ENCODE measurements at places on chromosomes 1 and 21.

GRCh38 chr1:17255336-17255735 is 6.4 kb downstream of the PADI3 start:
- DNase-seq, result no peak

GRCh38 chr1:183070923-183071618 is 47.9 kb downstream of the LAMC1 start:
- no peak for DNase-seq

DNA sequence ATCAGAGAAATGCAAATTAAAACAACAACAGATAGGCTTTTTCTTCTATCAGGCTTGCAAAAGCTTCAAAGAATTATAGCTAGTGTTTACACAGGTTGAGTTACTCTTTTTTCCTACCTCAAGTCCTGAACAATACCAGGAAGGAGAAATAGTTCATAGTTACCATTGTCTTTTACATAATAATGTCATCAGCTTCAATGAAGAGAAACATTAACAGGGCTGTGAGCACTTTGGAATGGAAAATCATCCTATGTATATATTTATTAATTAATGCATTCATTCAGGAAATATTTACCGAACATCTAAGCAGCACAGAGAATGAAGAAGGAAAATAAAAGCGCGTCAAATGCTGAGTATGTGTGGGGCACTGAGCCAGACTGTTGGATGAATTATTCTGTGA is 197.3 kb downstream of the ZBTB18 start:
- no peak for DNase-seq

DNA sequence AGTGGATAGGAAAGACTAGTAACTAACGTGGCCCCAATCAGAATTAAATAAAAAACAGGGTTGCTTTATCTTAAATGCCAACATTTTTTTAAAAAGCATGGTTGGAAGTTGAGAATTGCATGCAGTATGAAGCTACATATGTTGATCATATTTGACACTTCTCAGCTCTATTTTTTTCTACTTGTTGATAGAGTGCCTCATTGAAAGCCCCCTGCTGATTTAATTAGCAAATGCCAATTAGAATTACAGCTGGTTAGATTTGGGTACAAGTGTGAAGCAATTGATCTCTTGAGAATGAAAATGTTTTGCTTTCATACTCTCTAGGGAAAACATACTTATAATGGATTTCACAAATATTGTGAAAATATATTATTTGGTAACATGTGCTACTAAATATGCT is 40.5 kb downstream of the CHD1L start:
- no peak for DNase-seq

DNA sequence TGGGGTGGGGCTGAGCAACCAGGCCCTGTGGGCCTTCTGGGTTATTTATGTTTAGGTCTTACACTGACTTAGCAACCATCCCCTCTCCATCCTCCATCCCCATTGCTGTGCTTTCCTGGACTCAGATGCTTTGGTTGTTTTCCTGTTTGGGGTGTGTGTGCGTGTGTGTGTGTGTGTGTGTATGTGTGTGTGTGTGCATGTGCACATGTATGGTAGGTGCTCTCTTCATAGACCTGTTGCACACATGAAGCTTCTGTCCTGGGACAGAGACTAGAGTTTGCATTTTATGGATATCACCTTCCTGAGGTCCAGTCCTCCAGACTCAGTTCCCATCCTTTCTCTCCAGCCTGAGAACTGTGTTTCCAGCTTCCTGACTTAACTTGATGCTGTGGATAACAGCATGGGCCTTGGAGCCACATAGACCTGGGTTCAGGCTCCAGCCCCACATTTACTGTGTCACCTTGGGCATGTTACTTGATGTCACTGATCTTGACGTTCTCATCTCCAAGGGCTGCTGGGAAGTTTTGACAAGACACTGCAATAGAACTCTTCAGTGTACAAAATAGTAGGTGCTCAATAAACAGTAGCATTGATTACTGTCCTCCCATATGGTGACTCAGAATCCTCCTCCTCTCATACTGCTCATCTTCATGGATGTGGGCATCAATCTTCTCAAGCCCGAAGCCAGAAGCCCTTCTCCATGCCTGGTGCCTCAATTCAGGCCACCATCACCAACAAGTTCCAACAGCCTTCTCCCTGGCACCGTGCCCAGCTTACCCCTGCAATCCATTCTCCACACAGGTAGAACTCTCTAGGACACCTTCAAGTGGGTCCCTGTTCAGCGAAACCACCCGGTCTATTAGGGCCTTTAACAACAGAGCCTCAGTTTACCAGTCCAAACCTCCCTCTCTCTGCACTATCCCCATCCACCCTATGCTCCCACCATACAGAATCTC is 181.8 kb upstream of the EDN2 start:
- no peak for DNase-seq

DNA sequence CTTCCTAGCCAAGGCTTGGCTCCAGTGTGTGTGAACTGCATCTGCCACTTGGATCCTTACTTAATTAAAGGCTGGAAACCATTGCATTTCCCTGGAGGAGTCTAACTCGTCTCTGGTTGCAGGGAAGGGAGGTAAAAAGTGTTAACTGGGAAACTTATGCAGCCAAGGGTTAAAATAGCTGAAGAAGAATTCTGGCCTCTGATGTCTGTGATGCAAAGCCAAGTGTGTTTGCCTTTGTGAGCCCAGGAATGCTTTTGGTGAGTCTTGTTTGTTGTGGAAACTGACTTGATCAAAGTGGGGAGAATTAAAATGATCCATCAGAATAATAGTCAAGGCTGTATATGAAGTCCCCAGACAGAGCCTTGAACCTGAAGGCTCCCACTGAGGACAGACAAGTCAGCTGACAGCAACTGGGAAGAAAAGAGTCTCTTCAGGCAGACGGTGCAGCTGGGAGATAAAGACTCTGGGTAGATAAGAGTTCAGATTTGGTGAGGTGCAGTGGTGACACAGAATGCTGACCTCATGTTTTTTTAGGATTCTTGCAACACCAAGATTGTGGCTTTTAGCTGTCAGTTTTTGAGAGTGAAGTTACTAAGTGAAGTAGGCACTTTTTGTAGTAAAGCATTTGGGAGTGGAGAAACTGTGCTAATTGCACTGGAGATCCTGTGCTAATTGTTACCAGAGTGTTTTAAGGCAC is 59.5 kb upstream of the WLS start:
- no peak for DNase-seq

DNA sequence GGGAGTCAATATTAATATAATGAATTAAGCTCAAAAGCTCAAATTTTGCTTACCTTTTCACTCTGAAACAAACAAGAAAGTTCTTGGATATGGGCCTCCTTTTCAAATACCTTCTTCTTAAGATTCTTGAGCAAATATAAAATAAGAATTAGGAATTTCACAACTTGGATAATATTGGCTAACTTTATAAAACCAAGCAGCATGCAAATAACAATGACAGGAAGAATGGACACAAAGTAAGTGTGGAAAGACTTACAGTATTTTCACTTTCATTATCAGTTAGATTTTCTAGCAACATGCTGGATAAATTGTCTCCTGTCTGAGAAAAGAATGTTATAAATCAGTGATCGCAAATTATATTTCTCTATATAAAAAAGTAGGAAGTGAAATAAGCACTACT is 13.2 kb downstream of the ODF2L start:
- DNase-seq, result no peak

DNA sequence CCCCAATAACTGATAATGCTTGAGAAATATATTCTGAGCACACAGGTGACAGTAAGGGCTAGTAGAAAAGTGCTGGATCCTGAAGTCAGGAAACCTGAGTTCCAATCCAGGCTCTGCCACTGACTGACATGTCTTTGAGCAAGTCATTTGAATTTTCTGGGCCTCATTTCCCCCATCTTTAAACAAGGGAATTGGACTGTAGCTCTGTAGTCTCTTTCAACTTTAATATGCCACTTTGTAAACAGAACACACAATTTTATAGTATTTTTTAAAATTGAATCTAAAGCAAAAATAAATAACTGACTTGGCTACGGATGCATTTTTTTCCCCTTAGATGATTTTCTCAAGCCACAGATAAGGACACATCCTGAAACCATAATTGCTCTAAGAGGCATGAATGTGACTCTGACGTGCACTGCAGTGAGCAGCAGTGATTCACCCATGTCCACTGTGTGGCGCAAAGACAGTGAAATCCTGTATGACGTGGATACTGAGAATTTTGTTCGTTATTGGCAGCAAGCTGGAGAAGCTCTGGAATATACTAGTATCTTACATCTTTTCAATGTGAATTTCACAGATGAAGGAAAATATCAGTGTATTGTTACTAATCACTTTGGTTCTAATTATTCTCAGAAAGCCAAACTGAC is 37.0 kb downstream of the LRIG2 start:
- no peak for DNase-seq

DNA sequence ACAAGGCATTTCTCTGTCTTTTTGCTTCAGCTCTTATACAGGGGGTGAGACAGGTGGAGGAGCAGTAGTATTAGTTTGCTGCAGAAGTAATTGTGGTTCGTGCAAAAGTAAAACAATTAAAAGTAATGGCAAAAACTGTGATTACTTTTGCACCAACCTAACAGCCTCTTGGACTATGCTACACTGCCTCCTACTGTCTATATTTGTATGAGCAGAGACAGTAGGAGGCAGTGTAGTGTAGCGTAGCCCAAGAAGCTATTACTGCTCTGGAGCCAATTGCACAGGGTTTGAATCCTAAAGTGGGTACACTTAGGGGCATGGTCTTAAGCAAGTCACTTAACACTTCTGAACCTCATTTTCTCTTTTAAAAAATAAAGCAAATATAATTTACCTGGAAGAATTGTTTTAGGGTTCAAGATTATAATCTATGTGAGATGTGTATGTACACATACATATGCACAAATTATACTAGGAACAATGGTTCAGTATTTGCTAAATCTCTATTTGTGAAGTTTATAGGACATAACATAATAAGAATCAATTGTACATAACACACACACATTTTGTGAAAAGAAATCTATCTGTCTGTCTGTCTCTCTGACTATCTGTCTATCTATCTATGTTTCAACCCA is 103.8 kb downstream of the BRINP3 start:
- DNase-seq, result no peak

DNA sequence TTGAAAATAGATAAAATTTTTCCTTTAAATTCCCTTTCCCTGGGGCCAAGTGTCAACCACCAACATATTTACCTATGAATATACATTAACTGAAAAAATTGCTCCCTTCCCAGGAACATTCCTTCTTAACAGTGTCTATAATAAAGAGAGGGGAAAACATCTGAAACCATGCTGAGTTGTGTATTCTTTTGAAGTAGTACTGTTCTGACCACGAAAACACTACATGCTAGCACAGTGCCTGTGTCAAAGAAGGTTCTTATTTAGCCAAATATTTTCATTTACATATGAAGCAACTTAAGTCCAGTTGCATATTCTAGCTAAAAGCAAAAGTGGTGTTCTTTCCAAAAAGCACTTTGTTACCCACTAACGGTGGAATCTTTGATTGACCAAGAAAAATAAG is 311.2 kb downstream of the VAV3 start:
- DNase-seq, result no peak

DNA sequence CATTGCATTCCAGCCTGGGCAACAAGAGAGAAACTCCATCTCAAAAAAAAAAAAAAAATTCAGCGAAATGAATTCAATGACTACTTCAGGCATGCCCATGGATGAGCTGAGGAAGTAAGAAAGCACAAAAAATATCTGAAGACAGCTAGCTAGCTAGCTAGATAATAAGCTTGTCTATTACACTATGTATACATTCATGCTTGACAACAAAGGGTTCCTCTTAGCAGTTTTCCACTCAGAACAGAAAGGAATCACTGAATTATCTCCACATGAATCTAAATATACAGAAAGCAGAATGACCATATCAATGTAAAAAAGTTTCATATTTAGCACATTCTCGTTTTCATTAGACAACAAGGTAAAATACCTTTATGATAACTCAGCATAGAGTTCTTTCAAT is 32.1 kb downstream of the USP48 start:
- DNase-seq, result no peak

- DNase-seq, result no peak
Measured at GRCh38 chr1:37850352-37850955, 8.9 kb downstream of the MTF1 start.

- DNase-seq, result no peak
Measured at GRCh38 chr1:86515597-86515996, 31.3 kb upstream of the CLCA4 start.

DNA sequence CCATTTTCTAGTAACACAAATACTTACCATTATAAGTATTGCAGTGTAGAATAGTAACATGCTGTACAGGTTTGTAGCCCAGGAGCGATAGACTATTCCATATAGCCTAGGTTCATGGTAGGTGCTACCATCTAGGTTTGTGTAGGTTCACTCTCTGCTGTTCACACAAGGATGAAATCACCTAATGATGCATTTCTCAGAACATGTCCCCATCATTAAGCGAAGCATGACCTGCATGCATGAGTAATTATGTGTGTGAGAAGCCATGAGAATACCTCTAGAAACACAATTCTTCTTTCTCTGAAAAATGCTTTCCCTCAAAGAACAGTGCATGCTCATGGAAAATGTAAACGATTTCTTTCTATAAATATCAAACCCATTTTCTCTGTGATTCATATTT is 69.3 kb downstream of the NR5A2 start:
- DNase-seq, result no peak

DNA sequence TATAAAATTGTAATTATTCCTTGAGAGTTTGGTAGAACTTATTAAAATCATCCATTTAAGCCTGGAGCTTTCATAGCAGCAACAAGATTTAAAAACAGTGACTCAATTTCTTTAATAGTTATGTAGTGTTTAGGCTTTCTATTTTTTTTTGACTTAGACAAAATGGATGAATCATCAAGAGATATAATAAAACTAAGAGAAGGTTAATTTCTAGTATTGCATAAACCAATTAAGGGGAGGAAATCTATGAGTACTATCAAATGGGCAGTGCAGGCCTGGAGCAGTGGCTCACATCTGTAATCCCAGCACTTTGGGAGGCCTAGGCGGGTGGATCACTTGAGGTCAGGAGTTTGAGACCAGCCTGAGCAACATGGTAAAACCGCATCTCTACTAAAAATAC is 416.3 kb upstream of the USP24 start:
- no peak for DNase-seq

- DNase-seq, result no peak
Measured at GRCh38 chr1:109061183-109061582, 14.6 kb downstream of the TAF13 start.

- DNase-seq, result no peak
Measured at GRCh38 chr21:24050231-24050630, 1557.0 kb downstream of the MRPL39 start.

DNA sequence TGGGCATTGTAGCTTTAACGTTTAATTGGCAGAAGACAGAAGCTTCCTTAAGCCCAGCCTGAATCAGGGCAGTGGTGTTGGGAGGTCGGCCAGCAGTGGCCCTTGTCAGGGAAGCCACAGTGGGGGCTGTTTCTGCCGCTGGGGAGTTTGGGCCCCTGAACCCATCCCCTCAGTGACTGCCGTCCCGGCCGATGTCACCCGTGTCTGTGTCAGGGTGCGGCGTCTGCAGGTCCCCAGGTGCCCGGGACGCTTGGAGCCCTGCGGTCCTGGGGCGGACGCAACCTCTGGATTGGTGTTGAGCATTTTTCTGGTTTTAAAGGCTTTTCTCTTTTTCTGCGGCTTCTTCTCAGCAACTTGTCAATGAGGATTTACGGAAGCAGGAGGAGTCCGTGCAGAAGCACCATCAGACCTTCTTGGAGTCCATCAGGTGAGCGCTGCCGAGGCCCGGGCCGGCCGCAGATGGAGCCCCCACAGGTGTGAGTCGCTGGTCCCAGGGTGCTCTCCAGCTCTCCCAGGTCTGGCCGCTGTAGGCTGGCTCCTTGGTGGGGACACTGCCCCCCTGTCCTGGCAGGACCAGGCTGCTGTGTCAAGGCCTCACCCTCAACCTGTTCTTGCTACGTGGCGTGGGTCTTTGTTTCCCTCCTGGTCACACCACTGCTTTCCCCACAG is 2.3 kb downstream of the ATAD3C start:
- DNase-seq, result no peak

GRCh38 chr1:152107984-152108881 is 7.0 kb downstream of the TCHH start:
- DNase-seq, result no peak
